ENCODE measurements at places on chromosomes 4 and X. TPM values are rescaled to one million over a fixed set of nuclear protein-coding genes. Genes with fewer than 3 reads are reported as not detected.

- peak; percentile 11 for DNase-seq
Observed at GRCh38 chr4:146053891-146054290, 115.3 kb upstream of the ZNF827 start.

- no peak for DNase-seq
Observed at GRCh38 chr4:110042545-110043517, 130.1 kb downstream of the EGF start.

- peak; percentile 16 for DNase-seq
Observed at GRCh38 chrX:1398431-1399340, 6.8 kb upstream of the SLC25A6 start.

DNA sequence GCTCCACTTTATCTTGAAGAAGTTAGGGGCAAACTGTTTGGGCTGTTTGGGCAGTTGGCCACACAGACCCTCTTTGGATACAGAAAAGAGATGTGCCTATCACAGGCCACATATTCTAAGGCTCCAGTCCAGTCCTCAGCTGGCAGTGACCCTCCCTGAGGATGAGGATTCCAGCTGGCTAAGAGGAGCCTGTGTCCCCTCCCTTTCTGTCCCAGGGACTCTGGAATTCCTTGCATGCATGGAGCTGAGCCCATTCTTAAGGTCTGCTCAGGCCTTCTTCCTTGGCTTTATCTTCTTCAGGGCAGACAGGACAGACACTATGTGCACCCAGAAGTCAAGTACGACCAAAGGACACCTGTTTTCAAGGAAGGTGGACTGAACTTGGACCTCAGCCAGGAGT is 23.8 kb upstream of the GK2 start:
- no peak for DNase-seq

- peak; percentile 16 for DNase-seq
Observed at GRCh38 chrX:17788439-17788838, 51.1 kb downstream of the SCML1 start.

- no peak for DNase-seq
Observed at GRCh38 chr4:47368211-47368610, 95.3 kb downstream of the COMMD8 start.

- DNase-seq, result peak; percentile 45
Observed at GRCh38 chrX:22135171-22135711, 103.1 kb downstream of the PHEX start.

- DNase-seq, result peak; percentile 73
Observed at GRCh38 chrX:78650906-78651437, 8.2 kb downstream of the RTL3 start.

PNCK gene
- polyA plus RNA-seq, result 0.22 TPM

PPP2R2C gene
- polyA plus RNA-seq, result 0.03 TPM

RTL5 gene
- polyA plus RNA-seq, result 2.5 TPM

Data from IMR-90 (cell line).